ENCODE measurements at places on chromosomes 7 and 10.

DNA sequence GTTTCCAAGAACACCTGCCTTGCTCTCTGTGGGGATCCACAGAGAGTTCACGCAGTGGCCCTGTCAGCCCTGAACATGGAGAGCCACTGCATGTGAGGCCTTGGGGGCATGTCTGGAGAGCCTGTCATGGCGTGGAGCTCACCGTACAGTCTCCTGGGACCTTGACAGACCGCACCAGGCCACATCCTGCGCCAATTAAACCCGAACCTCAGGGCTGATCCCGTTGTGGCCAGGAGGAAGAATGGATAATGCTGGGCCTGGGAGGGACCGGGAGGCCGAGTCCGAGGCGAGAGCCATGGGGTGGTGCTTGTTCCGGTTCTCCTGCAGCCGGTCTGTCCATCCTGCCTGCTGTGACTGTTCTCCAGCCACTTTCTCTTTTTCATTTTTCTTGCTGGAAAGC is 68.7 kb downstream of the DNAJB6 start:
- peaks cover 3% of the 10 kb centered on the region for H3K27me3 ChIP-seq
- no peak overlapping the region for H3K4me3 ChIP-seq
- H3K27ac ChIP-seq: no peak overlapping the region
- peaks cover 38% of the 10 kb centered on the region for H3K36me3 ChIP-seq
- no peak for DNase-seq
- H3K4me1 ChIP-seq: peaks cover 20% of the 10 kb centered on the region

GRCh38 chr7:50817561-50817960 is 34.9 kb upstream of the GRB10 start:
- H3K27me3 ChIP-seq: no peaks in the 10 kb centered on the region
- no peaks in the 10 kb centered on the region for H3K36me3 ChIP-seq
- H3K4me1 ChIP-seq: peaks cover 14% of the 10 kb centered on the region
- H3K4me3 ChIP-seq: no peak overlapping the region

DNA sequence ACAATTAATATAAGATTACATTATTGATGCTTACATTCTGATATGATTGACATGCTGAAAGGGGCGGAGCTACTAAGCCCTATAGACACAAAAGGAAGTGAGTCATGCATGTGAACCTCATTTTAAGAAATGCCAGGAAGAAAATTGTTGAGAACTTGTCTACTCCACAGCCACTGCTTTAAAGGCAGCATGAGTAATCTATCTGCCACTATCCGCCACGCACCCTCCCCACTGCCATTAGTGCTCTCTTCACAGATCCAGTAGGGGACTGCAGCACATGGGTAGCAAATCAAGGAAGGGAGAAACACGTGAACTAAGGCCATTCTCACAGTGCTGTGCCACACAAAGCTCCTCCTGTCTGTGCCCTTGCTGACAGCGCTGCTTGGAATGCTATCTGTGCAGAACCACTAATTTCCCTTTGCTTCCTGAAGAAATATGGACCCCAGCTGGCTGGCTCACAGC is 524.8 kb downstream of the GRM8 start:
- H3K27ac ChIP-seq: no peak overlapping the region
- no peak overlapping the region for H3K4me3 ChIP-seq
- H3K27me3 ChIP-seq: peaks cover 7% of the 10 kb centered on the region
- no peak for DNase-seq
- no peaks in the 10 kb centered on the region for H3K36me3 ChIP-seq
- no peaks in the 10 kb centered on the region for H3K4me1 ChIP-seq

DNA sequence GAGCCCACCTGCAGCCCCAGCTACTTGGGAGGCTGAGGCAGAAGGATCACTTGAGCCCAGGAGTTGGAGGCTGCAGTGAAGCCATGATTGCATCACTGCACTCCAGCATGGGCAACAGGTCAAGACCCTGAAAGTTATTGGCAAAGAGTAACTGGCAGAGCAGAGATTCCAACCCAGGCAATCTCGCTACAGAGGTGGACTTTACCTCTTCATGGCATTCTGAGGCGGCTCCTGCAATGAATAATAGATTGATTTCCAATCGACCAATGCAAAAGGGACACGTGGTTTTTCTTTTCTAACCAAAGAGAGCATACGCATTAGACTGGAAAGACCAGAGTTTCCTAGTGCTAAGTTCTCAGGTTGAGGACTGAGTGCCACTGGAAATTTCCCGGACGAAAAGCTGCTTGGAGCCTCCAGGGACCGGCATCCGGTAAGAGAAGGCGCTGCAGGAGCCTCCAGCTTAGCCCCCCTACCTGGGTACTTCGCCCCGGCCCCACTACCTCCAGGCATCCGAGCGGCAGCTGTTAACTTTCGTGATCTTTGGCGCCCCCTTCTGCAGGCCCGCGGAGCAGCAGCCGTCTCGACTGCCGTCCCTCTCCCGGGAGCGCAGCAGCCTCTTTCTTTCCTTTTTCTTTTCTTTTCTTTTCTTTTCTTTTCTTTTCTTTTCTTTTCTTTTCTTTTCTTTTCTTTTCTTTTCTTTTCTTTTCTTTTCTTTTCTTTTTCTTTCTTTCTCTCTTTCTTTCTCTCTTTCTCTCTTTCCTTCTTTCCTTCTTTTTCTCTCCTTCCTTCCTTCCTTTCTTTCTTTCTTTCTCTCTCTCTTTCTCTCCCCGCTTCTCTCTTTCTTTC is 4.1 kb downstream of the MBLAC1 start:
- H3K27me3 ChIP-seq: peaks cover 17% of the 10 kb centered on the region
- peak; percentile 95 for DNase-seq
- H3K4me3 ChIP-seq: no peak overlapping the region

DNA sequence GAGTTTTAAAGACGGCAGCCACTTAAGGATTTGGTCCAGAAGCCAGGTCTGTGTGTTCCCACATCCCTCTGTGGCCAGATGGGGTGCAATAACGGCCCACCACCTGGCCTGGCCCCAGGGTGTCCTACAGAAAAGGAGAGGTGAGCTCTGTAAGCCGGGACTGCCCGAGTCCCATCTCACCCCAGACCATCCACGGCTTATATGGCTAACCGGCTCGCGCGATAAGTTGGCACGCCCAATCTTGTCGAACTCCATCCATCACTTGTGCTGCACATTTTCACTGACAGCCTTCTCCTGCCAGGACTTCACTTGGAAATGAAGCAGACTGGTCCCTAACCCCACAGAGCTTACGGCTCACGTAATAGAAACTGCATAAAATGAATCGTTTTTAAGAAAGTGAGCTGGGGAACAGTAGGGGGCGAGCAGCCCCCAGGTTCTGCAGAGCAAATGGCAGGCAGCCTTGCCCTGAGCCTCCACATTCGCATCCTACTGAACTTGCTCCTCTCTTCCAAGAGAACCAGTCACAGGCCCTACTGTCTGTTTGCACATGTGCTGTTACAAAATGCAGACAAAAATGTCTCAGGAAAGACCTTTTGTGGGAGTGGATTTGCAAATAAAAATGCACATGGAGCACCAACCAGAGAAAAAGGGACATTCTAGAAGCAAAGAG is 98.2 kb downstream of the TNS3 start:
- peaks cover 26% of the 10 kb centered on the region for H3K36me3 ChIP-seq
- no peak for DNase-seq
- H3K27me3 ChIP-seq: peaks cover 3% of the 10 kb centered on the region
- no peak overlapping the region for H3K27ac ChIP-seq
- H3K4me1 ChIP-seq: peaks cover 81% of the 10 kb centered on the region

DNA sequence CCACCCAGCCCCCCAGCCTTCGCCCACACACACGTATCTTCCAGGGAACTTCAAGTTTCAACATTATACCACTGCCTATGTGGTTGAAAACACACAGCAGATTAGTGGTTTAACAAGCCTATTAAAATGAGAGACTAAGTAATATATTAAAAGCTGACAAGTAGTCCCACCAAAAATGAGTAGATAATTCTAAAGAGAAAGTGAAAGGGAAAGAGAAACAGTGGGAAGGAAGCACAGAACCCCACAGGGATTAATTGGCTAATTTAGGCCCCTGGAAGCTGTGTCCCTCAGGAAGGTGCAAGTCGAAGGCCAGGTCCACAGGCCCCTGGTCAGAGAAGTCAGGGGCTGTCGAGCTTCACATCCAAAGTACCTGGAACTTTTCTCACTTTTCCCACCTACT is 210.5 kb upstream of the YAE1 start:
- no peak for DNase-seq
- H3K4me1 ChIP-seq: peaks cover 25% of the 10 kb centered on the region
- no peak overlapping the region for H3K27ac ChIP-seq

- no peak overlapping the region for H3K27ac ChIP-seq
- peaks cover 13% of the 10 kb centered on the region for H3K36me3 ChIP-seq
- peaks cover 2% of the 10 kb centered on the region for H3K27me3 ChIP-seq
- no peak overlapping the region for H3K4me3 ChIP-seq
These were observed 46.3 kb downstream of the MGMT start for GRCh38 chr10:129513312-129513711.

GRCh38 chr7:30625283-30625682 is 30.6 kb downstream of the GARS1 start:
- no peaks in the 10 kb centered on the region for H3K4me1 ChIP-seq
- no peak overlapping the region for H3K4me3 ChIP-seq
- no peak overlapping the region for H3K27ac ChIP-seq
- H3K27me3 ChIP-seq: no peaks in the 10 kb centered on the region
- DNase-seq: no peak

DNA sequence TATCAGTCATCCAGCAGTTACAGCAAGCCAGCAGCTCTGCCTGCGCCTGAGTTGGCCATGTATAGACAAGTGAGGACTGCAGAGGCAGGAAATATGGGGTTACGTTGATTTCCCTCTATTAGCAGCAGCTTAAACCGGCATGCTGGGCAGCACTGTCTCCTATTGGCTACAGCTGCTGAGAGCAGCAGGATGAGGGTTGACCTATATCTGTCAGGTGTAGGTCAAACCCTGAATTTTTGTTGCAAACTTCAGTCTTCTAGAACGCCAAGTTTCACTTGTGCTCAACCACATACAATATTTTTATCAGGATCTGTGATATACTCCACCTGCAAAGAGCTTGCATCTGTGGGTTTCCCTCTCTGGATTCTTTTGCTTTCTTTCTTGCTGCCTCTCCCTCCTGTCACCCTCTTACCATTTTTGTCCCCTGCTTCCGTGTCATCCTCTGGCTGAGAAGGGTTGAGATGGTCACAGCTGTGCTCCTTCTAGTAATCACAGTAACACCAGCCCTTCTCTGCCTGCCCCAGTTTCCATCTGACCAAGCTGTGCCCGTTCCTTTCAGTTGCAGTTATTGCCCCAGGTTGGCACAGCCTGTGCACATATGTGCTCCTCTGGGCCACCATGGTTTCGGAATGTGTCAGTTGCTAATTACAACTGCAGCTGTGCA is 23.8 kb upstream of the GLCCI1 start:
- peaks cover 10% of the 10 kb centered on the region for H3K4me1 ChIP-seq
- H3K4me3 ChIP-seq: no peak overlapping the region
- H3K27me3 ChIP-seq: no peaks in the 10 kb centered on the region
- no peaks in the 10 kb centered on the region for H3K36me3 ChIP-seq
- H3K27ac ChIP-seq: peak overlapping the region; percentile 78

- peaks cover 57% of the 10 kb centered on the region for H3K36me3 ChIP-seq
- peaks cover 18% of the 10 kb centered on the region for H3K4me1 ChIP-seq
- DNase-seq: no peak
- H3K4me3 ChIP-seq: no peak overlapping the region
These were observed 45.5 kb downstream of the NOD1 start for GRCh38 chr7:30433082-30433481.

DNA sequence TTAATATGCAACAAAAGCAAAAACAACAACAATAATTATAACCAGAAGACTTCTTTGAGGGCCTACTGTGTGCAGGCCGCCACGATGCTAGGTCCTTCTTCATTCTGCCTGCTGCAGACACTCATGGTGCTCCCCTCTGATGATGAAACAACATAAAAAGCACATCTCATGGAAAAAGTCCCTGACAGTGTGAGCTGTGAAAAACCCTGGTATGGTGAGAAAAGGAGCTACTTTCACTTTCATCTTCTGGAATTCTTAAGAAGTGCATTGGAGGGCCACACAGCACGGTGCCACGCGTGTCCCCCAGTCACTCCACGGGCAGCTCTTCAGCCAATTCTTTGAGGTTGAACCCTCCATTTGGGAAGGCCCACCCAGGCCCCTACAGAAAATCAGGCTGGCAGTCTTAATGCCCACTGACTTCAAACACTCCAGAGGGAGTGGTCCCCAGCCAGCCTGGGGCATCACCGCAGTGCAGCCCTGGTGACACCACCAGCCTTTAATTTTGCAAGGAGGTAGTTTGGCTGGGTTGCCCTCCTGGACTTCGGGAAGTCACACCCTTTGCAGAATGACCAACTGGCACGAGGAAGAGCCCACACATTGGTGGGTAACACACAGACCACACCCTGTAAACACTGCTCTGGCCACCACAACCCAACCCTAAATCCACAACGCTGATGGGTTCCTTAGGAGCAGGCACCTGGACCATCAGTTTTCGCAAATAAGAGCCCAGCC is 7.7 kb downstream of the KCNMA1 start:
- no peak for DNase-seq
- H3K4me3 ChIP-seq: no peak overlapping the region
- no peaks in the 10 kb centered on the region for H3K36me3 ChIP-seq
- H3K4me1 ChIP-seq: peaks cover 40% of the 10 kb centered on the region
- peaks cover 29% of the 10 kb centered on the region for H3K27me3 ChIP-seq
- H3K27ac ChIP-seq: no peak overlapping the region

DNA sequence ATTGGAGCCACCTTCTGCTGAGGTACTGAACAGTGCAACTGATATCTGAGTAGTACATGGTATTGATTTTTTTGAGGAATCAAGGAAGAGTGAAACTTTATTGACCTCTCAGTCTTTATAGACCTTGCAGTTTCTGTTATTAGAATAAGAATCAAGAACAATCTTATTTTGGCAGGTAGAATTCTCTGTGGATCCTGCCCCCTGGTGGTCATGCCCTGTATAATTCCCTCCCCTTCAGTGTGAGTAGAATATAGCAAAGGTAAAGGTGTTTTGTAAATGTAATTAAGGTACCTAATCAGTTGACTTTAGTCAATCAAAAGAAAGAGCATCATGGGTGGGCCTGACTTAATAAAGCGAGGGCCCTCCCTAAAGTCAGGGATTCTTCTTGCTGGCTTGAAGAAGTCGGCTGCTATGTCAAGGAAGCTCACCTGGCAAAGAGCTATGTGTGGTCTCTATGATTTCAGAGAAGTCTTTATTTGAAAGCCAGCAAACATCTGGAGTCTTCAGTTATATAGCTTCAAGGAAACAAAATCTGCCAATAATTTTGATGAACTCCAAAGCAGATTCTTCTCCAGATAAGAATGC is 142.8 kb downstream of the LSM5 start:
- H3K4me3 ChIP-seq: no peak overlapping the region
- H3K4me1 ChIP-seq: no peaks in the 10 kb centered on the region
- no peaks in the 10 kb centered on the region for H3K36me3 ChIP-seq
- peak; percentile 46 for DNase-seq

- peaks cover 2% of the 10 kb centered on the region for H3K27me3 ChIP-seq
- H3K36me3 ChIP-seq: no peaks in the 10 kb centered on the region
- no peak for DNase-seq
- no peak overlapping the region for H3K4me3 ChIP-seq
- no peak overlapping the region for H3K27ac ChIP-seq
These were observed 72.8 kb downstream of the PDE1C start for GRCh38 chr7:31997423-31997822.

GRCh38 chr10:3708852-3709251 is 76.2 kb downstream of the KLF6 start:
- no peak overlapping the region for H3K4me3 ChIP-seq
- DNase-seq: no peak
- H3K4me1 ChIP-seq: no peaks in the 10 kb centered on the region
- H3K27me3 ChIP-seq: no peaks in the 10 kb centered on the region

- no peaks in the 10 kb centered on the region for H3K27me3 ChIP-seq
- no peak overlapping the region for H3K27ac ChIP-seq
- H3K36me3 ChIP-seq: no peaks in the 10 kb centered on the region
- DNase-seq: no peak
These were observed 242.4 kb upstream of the PHF14 start for GRCh38 chr7:10731253-10731773.

- no peak for DNase-seq
- no peak overlapping the region for H3K4me3 ChIP-seq
- H3K36me3 ChIP-seq: no peaks in the 10 kb centered on the region
- peaks cover 20% of the 10 kb centered on the region for H3K4me1 ChIP-seq
- peaks cover 3% of the 10 kb centered on the region for H3K27me3 ChIP-seq
These were observed 4.3 kb downstream of the LIPN start for GRCh38 chr10:88764110-88764509.
